EL (cell line): ENCODE measurements at places on chromosomes 1 and 21.
A peak's percentile ranks its signal among the peaks of the same experiment; 100 is the strongest.

- no peak for DNase-seq
Measured at GRCh38 chr21:18249672-18250071, 5.0 kb downstream of the CHODL start.

- no peak for DNase-seq
Measured at GRCh38 chr21:25328736-25329135, 278.5 kb downstream of the MRPL39 start.

DNA sequence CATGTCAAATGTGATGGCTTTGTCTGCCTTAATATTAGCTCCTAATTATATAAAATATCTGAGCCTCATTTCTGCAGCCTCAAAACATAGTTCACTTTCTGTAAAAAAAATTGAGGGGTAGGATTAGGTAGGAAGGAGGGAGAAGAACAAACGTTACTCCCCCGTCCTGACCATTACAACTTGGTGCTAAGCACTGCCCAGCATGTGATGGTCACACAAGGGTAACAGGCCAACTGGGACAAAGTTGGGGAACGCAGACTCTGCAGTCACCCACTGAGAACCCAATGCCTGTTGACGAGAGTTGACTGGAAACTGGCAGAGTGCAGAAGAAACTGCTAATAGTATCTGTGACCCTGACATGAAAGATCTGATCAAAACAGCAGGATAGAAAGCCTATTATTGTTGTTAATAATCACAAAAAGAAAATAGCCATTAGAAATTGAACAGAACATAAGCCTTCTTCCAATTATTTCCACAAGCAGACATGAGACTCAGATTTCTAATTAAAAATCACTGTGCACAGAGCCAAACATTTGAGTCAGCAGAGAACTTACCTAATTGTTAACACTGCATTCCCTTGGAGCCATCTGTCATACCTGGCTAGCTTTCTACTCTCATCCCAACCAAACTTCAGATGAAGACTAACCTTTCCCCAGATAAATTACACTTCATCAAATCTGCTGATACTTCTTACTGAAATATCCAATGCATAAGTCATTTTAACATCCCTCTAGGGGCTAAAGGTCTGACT, 5.5 kb downstream of the SORT1 start:
- DNase-seq: no peak

DNA sequence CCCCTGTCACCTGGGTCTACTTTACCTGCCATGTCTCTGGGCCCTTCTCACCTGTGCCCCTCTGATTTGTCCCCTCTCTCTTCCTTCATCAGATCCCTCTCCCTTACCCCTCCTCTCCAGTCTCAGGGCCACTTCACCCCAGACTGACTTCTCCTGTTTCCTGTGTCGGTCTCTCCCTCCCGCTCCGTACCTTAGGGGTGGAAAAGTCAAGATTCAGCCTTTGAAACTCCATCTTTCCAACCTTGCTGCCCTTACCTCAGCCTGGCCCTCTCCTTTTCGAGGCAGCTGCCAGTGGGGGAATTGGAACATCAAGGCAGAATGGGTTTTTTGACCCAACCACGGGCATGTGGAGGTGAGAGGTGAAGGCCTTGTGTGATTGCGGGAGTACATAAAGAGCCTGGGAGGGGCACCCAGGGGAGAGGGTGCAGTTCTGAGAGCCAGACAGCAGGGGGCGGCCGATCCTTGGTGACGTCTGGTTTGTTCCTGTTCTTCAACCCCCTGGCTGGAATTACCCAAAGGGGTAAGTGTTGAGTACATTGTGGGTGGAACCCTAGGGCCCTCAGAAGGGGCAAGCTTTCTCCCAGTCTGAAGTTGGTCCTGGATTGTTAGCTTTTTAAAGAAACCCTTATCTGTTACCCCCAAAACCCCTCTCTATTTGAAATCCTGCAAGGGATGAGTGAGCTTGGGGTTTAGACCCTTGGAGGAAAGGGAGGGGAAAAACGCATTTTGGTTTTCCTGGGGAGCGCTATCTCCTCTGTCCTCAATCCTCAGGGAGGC, 12.3 kb upstream of the DMBX1 start:
- DNase-seq: peak; percentile 65

DNA sequence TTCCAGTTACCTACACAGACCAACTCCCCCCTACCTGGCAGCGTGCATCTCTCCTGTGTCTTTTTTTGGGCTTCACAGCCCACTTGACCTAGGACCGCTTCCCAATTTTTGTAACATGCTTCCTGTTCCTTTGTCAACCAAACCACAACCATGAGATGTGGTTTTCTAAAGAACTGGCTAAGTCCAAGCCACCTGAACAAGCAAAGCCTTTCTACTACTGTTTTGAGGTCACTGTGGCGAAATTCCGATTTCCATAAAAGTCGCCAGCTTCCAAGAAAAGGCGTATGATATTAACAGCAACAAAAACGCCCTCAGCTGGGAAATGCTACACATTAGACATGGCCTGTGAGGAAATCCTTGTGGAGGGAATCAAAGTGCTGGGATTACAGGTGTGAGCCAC, 12.7 kb upstream of the AK2 start:
- no peak for DNase-seq

DNA sequence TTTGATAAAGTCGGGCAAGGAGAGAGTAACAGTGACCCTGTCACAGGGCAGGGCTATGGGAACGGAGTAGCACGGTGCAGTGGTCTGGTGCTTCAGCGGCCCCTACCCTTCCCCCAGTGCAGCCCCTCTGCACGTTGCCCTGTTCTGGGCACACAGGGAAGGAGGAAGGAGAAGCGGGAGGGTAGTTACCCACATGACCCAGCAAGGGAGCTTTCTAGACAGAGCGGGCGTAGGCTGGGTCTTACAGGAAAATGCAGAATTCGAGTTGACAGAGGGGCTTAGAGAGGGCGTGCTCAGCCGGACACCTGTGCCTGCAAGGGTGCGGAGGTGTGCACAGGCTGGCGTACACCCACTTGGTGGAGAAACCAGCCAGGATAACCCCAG, 341.2 kb downstream of the NPHP4 start:
- no peak for DNase-seq

- DNase-seq: peak; percentile 17
Measured at GRCh38 chr1:15295696-15296095, 48.7 kb downstream of the FHAD1 start.

DNA sequence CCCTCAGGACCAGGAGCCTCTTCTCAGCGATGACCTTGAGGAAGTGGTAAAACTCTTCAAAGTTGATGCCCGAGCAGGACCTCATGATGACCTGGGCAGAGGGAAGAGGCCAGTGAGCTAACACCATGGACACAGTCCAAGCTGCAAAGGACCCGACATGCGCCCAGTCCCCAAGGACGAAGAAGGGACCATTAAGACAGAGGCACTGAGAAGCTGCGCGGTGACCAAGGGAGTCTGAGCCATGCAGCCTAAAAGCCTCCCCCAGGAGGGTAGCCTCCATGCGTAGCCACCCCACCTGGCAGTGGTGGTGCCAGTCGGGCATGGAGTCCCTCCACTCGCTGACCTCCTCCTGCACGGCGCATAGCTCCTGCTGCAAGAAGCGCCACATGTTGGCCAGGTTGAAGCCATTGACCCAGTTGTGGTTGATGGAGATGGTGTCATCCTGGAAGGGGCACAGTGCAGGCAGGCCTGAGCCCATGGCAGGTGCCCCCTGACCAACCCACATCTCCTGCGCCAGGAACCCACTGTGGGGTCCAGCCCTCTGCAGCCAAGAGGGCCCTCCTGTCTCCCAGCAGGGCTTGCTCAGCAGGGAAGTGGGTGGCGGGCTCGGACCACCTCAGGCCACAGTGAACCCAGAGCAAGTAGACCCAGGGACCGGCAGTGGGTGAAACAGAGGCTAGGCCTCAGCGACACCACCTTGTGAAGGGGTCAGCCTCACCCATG, 2.4 kb downstream of the JMJD4 start:
- no peak for DNase-seq

- DNase-seq: no peak
Measured at GRCh38 chr1:234395297-234395696, 22.0 kb downstream of the COA6 start.

- DNase-seq: peak; percentile 57
Measured at GRCh38 chr1:87398641-87399040, 70.0 kb downstream of the LMO4 start.

DNA sequence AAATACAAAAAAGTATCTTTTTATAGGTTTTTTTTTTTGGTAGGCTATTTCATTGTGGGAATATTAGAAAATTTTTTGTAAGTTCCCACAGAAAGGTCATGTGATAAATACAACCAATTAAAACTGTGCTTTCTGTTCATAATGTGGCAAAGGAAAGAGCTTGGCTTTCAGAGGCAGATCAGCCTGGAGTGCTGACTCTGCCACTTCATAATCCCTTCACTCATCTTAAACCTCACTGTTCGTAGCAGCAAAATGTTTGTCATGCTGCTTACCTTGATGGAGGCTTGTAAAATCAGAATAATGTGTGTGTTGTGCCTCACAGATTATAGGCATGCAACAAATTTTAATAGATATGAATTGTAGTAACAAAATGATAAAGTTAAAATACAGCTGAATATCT, 176.8 kb downstream of the ZP4 start:
- DNase-seq: no peak

DNA sequence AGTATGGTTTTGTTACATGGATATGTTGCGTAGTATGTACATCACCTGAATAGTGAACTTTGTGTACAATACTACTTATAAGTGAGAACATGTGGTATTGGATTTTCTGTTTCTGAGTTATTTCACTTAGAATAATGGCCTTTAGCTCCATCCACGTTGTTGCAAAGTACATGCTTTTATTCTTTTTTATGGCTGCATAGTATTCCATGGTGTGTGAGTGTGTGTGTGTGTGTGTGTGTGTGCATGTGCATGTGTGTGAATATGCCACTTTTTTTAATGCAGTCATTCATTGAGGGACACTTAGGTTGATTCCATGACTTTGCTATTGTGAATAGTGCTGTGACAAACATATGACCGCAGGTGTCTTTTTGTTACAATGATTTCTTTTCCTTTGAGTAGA, 147.8 kb downstream of the LEPR start:
- no peak for DNase-seq

DNA sequence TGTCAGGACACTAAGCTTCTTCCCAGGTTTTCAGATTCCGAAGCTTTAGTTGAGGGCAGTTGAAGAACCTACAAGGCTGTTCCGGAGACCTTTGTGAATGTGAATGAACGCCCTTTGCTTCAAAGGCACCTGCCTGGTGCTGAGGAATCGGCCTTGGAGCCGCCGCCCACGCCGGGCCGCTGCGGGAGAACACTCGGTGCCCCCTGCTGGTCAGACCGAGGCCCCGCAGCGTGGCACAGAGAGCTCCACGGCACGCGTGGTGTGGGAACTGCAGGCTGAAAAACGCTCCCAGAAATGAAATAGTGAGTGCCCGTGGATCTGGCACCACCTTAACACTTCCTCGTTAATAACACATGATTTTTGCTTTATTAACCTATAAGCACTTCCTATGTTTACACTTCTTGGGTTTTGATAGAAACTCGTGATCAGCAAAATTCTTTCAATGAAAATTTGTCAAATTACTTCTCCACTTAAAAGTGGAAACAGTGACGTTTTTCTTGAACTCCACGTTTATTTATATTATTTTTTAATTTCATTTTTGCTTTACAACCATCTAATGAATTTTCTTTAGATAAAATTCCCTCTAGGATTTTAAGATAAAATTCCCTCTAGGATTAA, 460.6 kb downstream of the DSCAM start:
- DNase-seq: peak; percentile 8

GRCh38 chr1:239601108-239601507, 214.7 kb downstream of the CHRM3 start:
- DNase-seq: no peak
